ENCODE measurements at places on chromosomes 2 and 18. TPM values are rescaled to one million over a fixed set of nuclear protein-coding genes. Genes with fewer than 3 reads are reported as not detected.
A peak's percentile ranks its signal among the peaks of the same experiment; 100 is the strongest.

GRCh38 chr2:69026691-69027459 is 13.9 kb downstream of the ANTXR1 start:
- no peak overlapping the region for H3K4me3 ChIP-seq
- H3K36me3 ChIP-seq, result no peaks in the 10 kb centered on the region
- no peaks in the 10 kb centered on the region for H3K4me1 ChIP-seq
- DNase-seq, result no peak
- no peak overlapping the region for H3K27ac ChIP-seq
- peaks cover 11% of the 10 kb centered on the region for H3K27me3 ChIP-seq

DNA sequence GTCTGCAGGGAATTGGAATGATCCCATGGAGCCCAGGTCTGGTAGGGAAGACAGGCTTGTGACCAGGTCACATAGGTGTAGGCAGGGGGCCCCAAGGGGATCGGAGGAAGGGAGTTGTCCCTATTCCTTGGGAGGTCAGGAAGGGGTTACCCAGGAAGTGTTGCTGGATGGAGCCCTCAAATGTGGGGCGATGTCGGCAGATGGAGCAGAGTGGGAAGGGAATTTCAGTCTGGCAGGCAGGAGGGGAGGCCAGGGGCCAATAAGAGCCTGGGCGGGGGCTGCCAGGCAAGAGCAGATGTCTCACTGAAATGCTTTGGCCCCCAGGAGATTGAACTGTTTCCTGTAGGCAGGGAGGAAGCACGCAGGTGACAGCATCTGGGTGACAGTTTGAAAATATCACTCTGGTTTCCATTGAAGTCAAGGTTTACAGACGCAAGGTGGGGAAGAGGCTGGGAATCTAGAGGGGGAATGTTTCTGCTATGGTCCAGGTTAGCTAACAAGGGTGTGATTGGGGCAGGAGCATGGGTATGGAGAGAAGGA is 81.5 kb upstream of the SMAD2 start:
- DNase-seq, result no peak
- no peak overlapping the region for H3K27ac ChIP-seq
- peaks cover 2% of the 10 kb centered on the region for H3K4me1 ChIP-seq

DNA sequence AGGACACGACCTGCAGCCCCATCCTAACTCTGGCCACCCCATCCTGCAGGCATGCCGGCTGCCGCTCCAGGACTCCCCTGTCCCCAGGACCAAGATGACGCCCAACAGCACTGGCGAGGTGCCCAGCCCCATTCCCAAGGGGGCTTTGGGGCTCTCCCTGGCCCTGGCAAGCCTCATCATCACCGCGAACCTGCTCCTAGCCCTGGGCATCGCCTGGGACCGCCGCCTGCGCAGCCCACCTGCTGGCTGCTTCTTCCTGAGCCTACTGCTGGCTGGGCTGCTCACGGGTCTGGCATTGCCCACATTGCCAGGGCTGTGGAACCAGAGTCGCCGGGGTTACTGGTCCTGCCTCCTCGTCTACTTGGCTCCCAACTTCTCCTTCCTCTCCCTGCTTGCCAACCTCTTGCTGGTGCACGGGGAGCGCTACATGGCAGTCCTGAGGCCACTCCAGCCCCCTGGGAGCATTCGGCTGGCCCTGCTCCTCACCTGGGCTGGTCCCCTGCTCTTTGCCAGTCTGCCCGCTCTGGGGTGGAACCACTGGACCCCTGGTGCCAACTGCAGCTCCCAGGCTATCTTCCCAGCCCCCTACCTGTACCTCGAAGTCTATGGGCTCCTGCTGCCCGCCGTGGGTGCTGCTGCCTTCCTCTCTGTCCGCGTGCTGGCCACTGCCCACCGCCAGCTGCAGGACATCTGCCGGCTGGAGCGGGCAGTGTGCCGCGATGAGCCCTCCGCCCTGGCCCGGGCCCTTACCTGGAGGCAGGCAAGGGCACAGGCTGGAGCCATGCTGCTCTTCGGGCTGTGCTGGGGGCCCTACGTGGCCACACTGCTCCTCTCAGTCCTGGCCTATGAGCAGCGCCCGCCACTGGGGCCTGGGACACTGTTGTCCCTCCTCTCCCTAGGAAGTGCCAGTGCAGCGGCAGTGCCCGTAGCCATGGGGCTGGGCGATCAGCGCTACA is 2.1 kb downstream of the GPBAR1 start:
- H3K36me3 ChIP-seq, result peaks cover 20% of the 10 kb centered on the region
- H3K4me3 ChIP-seq, result no peak overlapping the region
- peaks cover 10% of the 10 kb centered on the region for H3K4me1 ChIP-seq
- no peaks in the 10 kb centered on the region for H3K27me3 ChIP-seq
- no peak overlapping the region for H3K27ac ChIP-seq
- DNase-seq, result no peak

DNA sequence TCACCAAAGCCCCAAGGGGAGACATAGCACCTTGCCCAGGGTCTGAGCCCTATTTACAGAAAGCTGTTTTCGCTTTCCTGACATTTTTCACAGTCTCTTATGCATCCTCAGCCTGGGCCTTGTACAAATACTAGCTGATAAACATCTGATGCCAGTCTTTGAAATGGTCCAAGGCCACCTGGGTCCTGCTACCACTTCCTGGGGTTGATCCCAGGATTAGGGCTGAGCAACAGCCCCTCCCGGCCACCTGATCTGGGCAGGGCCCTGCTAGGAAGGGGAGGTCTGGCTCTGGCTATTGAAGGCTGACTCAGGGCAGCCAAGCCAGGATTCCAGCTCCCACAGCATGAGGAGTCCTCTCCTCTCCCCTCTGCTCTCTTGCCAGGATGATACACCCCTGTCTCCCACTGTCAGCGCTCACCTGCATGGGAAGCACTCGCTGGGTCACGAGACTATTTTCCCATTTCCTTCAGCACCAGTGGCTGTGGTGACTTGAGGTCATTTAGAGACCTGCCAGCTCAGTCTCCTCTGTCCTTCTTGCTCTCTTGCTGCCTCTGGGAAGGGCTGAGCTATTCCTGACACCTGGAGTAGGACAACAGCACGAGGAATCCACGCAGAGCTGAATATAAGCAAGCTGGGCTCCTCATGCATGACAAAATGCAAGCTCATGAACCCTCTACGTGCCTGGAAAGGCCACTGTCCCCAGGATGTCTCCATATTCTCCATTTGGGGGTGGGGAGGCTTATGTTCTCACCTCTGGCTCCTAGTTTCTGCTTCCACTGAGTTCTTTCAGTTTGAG is 53.0 kb upstream of the LGALSL start:
- H3K4me1 ChIP-seq, result no peaks in the 10 kb centered on the region
- H3K36me3 ChIP-seq, result no peaks in the 10 kb centered on the region
- no peak overlapping the region for H3K4me3 ChIP-seq
- H3K27ac ChIP-seq, result no peak overlapping the region

- no peak overlapping the region for H3K4me3 ChIP-seq
- H3K27ac ChIP-seq, result no peak overlapping the region
- no peaks in the 10 kb centered on the region for H3K36me3 ChIP-seq
- no peaks in the 10 kb centered on the region for H3K4me1 ChIP-seq
- no peaks in the 10 kb centered on the region for H3K27me3 ChIP-seq
- no peak for DNase-seq
These were observed 168.3 kb upstream of the VRK2 start for GRCh38 chr2:57878171-57878865.

DNA sequence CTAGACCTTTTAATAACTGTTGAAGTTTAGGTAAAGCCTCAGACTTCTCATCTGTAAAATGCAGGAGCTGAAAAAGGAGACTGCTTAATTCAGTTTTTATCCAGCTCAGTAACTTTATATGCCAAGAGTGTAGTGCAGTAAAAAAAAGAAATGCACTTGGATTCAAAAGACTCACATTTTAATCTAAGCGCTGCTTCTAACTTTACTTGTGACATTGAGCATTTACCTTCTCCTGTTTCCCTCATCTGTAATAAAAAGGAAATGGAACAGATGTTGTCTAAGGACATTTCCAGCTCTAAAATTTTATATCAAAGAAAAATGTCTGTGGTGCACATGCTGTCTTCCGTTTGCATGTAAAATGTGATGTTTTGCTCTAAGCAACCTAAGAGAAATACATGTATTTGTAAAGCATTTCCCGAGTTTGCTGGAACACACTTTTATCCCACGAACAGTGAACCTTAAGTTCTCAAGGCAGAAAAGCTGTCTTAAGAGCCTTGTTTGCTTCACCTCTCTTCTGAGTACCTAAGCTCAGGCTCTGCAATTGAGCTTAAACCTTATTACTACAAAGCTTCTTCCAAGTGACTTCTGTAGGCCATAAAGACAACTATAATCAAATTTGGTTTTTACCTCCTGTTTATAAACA is 24.2 kb upstream of the TANK start:
- peak overlapping the region; percentile 83 for H3K4me3 ChIP-seq
- H3K4me1 ChIP-seq, result peaks cover 45% of the 10 kb centered on the region
- peak overlapping the region; percentile 98 for H3K27ac ChIP-seq
- DNase-seq, result no peak
- no peaks in the 10 kb centered on the region for H3K27me3 ChIP-seq
- H3K36me3 ChIP-seq, result peaks cover 3% of the 10 kb centered on the region

GRCh38 chr2:111117598-111118480 is 2.9 kb upstream of the BCL2L11 start:
- H3K4me3 ChIP-seq, result peak overlapping the region; percentile 90
- peak overlapping the region; percentile 83 for H3K27ac ChIP-seq
- peaks cover 50% of the 10 kb centered on the region for H3K4me1 ChIP-seq
- H3K36me3 ChIP-seq, result peaks cover 5% of the 10 kb centered on the region
- DNase-seq, result peak; percentile 64

GRCh38 chr2:84958135-84959059 is 12.6 kb upstream of the KCMF1 start:
- DNase-seq, result no peak
- peaks cover 24% of the 10 kb centered on the region for H3K4me1 ChIP-seq

DNA sequence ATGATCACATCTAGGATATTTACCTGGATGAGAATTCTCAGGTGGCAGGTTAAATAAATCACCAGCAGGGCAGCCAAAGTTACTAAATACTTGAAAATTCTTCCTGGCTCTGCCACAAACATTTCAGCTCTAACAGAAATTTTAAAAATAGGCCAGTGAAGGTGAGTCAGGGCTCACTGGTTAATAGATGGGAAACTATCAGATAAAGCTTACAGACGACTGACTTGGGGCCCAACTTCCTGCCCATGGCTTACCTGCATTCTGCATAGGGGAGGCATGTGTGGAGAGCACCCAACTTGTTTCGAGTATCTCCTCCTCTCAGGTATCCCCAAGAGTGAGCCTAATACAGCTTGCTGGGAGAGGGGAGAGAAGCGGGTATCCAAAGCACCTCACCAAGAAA is 57.8 kb downstream of the SPRED2 start:
- H3K4me3 ChIP-seq, result no peak overlapping the region
- no peak overlapping the region for H3K27ac ChIP-seq

DNA sequence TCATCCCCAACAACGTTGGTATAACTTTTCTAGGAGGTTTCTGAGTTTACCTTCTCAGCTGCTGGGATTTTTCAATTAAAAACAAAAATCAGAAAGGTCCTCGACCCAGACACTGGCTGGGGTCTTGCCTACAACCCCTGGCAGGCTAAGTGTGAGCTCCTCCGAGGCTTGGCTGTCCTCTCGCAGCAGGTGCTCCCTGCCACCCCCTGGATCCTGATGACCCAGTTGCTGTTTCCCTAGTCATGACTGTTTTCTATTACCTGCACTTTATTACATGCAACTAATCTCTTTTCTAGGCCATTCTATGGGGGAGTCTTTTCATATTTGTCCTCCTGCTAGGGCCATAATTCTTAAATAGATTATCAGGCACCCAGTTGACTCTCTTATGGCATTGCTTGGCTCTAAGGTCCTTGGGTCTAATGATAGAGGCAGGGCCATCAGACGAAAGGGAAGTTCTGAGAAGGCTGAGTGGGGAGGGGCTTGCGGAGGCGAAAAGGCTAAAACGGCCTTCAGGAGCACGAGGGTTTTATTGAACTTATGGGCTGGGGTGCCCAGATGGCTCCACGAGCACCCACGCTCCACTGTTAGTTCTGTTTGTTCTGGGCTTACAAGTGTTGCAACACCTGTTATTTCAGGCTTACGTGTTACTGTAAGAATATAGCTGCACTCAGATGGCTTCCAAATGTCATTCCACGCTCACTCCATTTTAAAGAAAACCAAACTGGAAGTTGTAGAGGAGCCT is 166.0 kb downstream of the NCK2 start:
- peaks cover 40% of the 10 kb centered on the region for H3K4me1 ChIP-seq
- peaks cover 4% of the 10 kb centered on the region for H3K36me3 ChIP-seq
- DNase-seq, result no peak

- no peak for DNase-seq
- peaks cover 38% of the 10 kb centered on the region for H3K4me1 ChIP-seq
- H3K27me3 ChIP-seq, result peaks cover 24% of the 10 kb centered on the region
- H3K27ac ChIP-seq, result no peak overlapping the region
These were observed 5.5 kb downstream of the SERPINE2 start for GRCh38 chr2:224033601-224034000.

DNA sequence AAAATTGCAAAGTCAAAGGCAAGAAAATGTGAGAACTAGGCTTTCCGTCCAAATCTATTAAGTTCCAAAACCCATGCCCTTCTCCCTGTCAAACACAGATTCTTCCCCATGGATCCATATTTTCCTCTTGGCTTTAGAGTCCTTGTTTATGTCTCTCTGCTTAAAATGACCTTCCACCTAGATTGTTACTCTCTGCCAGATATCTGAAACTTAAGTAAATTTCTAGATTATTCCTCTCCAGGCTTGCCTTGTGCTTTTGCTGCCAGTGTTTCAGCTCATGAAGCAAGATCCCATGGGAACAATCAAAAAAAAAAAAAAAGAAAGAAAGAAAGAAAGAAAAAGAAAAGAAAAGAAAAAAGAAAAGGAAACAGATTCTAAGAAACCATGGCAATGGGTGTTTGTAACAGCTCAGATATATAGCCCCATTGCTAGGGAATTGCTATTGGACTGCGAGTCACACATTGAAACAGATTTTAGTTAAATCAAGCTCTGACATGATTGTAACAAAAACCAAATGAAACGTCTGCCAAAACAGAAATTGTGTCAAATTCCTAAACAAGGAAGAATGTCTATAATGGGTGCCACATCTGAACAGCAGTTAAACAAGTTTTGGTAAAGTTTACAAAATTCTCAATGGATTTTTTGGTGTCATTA is 660.7 kb upstream of the CNTNAP5 start:
- H3K4me3 ChIP-seq, result no peak overlapping the region
- no peaks in the 10 kb centered on the region for H3K36me3 ChIP-seq
- no peak for DNase-seq

KIF1A gene
- total RNA-seq, result 8.2 TPM

MARCHF4 gene
- not detected for total RNA-seq

RAX gene
- total RNA-seq, result not detected

GKN2 gene
- total RNA-seq, result not detected
